ENCODE measurements at places on chromosomes 5 and 9. TPM values are rescaled to one million over a fixed set of nuclear protein-coding genes. Genes with fewer than 3 reads are reported as not detected.

Gene LTC4S
- 9.0 TPM for total RNA-seq

Gene LRRC19
- total RNA-seq, result not detected

DNA sequence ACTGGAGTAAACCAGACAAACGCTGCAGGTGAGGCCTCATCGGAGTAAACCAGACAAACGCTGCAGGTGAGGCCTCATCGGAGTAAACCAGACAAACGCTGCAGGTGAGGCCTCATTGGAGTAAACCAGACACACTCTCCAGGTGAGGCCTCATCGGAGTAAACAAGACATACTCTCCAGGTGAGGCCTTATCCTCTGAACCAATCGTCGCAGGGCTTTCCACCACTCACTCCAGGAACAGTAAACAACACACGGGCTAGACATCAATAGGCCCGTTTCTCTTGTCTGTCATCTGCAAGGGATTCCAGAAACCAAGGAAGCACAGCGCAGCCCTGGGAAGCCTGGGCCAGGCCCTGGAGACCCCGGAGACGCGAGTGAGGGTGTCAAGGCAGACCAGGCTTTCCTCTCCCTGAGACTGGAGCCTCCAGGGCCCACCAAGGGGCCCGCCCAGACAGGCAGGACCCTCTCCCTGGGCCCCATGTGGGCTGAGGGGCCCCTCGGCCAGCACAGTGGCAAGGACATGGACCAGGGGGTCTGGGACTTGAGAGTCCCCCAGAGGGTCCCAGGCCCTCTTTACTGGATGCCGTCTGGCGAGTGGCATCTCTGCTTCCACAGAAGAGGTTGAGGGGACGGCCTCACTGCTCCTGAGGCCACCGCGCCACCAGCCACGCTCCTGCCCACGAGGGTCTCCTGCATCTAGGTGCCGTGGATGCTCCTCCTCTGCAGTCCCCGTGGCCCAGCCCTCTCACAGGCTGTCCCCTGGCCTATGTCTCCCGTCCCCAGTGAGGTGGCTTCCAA is 26.4 kb upstream of the NSMF start:
- H3K36me3 ChIP-seq, result peaks cover 3% of the 10 kb centered on the region
- no peaks in the 10 kb centered on the region for H3K27me3 ChIP-seq
- DNase-seq, result no peak
- H3K27ac ChIP-seq, result no peak overlapping the region
- no peaks in the 10 kb centered on the region for H3K4me1 ChIP-seq

DNA sequence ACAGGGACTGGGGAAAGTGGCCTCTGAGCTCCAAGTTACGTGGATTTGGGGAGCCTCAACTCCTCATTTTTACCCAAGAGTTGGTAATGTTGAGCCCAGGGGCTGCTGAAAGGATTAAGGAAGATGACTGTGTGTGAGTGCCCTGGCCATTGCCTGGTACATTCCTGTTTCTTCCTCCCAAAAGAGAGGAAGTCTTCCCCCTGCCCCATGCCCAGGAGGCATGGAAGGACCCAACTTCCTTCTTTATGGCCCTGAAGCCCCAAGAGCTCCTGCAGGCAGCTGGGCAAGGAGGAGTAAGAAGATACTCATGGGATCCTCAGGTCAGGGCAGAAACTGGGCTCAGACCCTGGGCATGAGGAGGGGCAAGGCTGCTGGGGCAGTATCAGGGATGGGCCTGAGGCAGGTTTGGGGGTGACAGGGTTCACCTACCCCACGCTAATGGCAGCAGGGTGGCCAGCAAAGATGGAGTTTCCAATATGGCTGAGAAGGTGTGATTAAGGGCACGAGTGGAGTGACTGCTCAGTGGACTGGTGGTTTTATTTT is 118.3 kb upstream of the MVB12B start:
- no peaks in the 10 kb centered on the region for H3K4me1 ChIP-seq
- H3K27me3 ChIP-seq, result no peaks in the 10 kb centered on the region
- H3K36me3 ChIP-seq, result no peaks in the 10 kb centered on the region

Gene MLANA
- total RNA-seq, result not detected

Data from right atrium auricular region (tissue), 2 donors.